ENCODE measurements at places on chromosomes 12 and 14.

DNA sequence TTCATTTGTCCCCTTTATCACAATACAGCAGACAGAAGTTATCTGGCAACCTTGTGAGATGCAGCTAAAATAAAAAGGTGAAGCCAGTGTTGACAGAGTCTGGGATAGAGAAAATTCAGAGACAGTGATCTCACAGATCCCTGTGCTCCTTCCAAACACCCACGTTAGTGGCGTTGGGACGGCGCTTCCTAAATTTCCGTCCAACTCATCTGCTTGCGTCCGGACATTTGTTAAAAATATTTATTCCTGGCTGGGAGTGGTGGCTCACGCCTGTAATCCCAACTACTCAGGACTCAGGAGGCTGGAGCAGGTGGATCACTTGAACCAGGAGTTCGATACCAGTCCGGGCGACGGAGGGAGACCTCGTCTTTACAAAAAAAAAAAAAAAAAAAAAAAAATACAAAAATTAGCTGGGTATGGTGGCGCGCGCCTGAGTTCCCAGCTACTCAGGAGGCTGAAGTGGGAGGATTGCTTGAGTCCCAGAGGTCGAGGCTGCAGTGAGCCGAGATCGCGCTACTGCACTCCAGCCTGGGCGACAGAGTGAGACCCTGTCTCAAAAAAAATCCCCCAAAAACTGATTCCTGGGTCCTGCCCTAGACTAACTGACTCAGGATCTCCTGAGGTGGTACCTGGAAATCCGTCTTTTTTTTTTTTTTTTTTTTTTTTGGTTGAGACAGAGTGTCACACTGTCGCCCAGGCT is 708 bp upstream of the TCTN1 start:
- no peak for DNase-seq

- DNase-seq = no peak
These were observed 15.4 kb downstream of the BEGAIN start for GRCh38 chr14:100571837-100572236.

GRCh38 chr14:105381446-105382342 is 16.6 kb upstream of the TEX22 start:
- no peak for DNase-seq

GRCh38 chr12:49863946-49864797 is 21.3 kb upstream of the BCDIN3D start:
- DNase-seq = no peak

DNA sequence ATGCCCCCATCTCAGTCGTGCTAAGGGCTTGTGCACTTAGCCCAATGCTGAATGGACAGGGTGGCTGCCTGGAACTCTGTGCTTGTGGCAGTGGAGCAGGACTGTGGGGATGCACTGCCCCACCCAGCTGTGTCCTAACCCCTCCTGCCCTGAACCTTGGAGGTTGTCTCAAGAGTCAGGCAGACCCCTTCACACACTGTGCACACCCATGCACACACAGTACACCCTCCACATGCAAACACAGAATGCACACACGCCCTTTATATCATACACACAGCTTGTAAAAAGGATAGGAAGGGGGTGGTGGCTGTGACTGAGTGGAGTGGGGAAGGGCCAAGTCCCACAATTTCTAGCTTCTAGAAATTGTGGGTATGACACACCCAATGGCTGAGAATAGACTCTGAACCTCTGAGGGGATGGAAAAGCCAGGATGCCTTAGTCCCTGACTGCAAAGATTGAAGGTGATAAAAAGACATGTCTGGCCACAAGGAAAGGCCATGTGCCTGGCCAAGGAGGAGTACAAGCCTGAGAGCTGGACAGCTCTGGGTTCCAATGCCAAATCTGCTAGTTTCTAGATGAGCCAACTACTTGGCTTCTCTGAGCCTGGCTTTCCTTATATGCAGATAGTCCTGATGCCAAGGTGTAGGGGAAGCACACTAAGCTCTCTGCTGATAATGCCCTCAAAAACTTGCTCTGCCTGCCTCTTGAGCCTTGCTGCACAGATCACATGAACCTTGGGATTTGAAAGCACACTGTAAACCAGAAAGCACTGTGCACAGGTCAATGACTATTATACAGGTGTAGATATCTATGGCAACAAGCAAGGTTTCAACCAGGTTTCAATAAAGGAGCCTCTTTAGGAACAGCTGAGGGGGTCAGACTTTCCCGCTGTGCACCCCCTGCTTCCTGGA is 8.4 kb downstream of the KRT8 start:
- DNase-seq = no peak

GRCh38 chr14:33592297-33592696 is 358.6 kb downstream of the EGLN3 start:
- DNase-seq = no peak

DNA sequence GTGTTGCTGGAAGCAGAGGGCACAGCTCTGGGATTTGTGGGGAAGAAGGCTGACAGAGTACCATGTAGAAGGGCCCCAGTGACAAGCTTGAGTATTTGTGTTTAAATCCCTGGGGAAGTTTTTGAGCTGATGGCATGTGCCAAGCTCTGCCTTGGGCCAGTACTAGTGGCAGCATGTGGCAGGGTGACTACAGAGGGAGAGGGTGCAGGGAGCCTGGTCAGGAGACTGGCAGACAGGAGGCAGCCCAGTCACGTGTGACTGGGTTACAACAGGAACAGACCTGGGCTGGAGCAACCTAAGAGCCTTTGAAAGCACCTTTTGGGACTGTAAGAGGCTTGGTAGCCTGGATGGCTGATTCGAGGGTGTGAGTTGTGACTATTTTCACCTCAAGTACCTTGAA is 112.1 kb downstream of the TSPAN9 start:
- no peak for DNase-seq

DNA sequence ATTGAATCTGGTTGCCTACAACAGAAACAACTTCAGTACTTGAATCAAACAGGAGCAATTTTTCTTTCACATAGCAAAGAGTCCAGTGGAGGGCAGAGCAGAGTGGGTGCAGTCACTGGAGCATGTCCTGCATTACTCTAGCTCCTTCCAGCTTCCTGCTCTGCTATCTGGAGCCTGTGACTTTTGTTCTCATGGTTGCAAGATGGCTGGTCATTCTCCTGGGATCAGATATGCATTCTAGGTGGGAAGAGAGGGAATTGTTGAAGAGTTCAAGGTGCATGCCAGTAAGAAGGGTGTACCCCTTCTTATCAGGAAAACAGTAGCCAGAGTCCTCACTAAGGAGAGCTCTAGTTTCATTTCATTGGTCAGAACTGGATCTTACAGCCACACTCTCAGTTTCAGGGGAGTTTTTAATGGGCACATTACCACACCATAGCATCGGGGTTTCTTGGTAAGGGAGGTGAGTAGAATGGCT is 8.0 kb downstream of the IFT43 start:
- no peak for DNase-seq

GRCh38 chr14:85313560-85314207 is 216.3 kb upstream of the FLRT2 start:
- DNase-seq = no peak

DNA sequence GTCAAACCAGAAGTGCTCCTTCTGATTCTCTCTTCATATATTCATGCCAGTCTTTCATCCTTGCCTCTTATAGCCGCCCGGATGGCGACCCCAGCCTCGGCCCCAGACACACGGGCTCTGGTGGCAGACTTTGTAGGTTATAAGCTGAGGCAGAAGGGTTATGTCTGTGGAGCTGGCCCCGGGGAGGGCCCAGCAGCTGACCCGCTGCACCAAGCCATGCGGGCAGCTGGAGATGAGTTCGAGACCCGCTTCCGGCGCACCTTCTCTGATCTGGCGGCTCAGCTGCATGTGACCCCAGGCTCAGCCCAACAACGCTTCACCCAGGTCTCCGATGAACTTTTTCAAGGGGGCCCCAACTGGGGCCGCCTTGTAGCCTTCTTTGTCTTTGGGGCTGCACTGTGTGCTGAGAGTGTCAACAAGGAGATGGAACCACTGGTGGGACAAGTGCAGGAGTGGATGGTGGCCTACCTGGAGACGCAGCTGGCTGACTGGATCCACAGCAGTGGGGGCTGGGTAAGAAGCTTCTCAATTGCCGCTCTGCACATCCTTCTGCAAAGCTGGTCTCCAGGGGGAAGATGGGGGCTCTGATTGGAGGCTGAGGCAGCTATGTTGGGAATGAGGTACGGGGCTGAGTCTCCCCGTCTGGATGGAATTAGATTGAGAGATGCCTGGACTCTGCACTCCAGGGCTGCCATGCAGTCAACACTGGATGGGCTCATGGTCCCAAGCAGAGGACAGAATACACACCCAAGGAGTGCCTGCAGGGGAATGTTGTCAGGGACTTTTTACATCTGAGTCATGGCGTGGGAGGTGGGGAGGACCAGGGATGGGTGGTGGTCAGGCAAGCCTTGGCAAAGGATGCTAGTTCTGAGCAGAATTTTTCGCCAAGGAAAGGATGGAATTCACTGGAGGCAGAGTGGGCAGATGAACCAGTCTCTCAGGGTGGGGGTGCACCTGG is 1.3 kb downstream of the BCL2L2 start:
- DNase-seq = no peak

- no peak for DNase-seq
These were observed 467.0 kb downstream of the MDGA2 start for GRCh38 chr14:47208434-47208833.

DNA sequence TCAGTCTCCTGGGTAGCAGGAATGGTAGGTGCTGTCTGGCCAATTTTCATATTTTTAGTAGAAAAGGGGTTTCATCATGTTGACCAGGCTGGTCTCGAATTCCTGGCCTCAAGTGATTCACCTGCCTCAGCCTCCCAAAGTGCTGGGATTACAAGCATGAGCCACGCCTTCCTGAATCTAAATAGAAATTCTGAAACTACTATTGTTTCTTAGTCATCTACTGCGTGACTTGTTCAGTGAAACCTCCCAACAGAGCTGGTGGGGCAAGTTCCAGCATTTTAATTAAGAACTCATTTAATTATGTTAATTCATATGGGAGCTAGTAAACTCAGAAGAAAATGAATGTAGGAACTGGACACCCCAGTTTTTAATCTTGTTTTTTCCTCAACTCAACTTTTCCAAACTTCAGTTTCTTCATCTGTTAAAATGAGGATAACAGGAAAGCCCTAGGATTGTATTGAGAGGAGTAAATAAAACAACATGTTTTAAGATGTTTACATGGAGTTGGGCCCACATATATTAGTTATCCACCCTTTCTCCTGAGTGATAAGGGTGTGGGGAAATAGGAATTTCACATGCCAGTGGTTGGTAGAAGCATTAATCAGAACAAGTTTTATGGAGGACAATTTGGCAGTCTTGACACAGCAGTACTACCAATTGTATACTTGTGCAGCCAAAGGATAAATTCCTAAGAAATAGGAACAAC is 335.8 kb upstream of the E2F7 start:
- DNase-seq = no peak

GRCh38 chr12:21888276-21888863 is 52.9 kb downstream of the ABCC9 start:
- no peak for DNase-seq

DNA sequence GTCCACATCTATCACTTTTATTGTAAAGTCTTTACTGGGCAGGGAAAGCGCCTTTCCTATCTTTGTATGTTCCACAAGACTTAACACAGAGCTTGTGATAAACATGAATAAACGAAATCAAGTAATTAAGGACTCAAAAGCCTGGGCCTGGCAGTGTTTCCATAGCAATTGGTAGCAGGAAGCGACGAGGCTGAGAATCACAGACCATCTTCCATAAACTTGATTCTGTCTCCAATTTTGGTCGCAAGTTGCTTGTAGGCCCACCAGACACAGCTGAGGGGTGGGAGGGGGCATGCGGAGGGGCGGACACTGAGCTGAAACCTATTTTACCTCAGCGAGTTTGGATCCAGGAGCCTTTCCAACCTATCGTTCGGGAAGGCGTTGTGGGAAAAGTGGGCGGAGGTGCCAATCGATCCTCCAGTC is 302 bp downstream of the CCDC38 start:
- no peak for DNase-seq

DNA sequence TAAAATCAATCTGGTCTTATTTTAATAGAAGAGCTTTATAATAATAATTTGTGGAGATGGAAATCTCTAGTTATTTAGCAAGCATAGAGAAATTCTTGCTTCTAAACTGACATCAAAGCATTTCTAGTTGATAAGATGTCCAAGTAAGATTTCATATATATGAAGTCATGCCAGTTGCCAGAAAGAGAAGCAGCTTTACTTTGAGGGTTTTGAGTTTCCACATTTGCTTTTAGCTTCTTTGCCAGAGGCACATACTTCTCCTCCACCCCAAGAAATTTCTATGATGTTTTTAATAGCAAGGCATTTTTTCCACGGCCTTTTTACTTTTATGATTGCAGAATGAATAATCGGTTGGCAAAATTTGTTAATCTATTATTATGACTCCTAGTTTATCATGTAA is 24.2 kb upstream of the YAF2 start:
- no peak for DNase-seq

DNA sequence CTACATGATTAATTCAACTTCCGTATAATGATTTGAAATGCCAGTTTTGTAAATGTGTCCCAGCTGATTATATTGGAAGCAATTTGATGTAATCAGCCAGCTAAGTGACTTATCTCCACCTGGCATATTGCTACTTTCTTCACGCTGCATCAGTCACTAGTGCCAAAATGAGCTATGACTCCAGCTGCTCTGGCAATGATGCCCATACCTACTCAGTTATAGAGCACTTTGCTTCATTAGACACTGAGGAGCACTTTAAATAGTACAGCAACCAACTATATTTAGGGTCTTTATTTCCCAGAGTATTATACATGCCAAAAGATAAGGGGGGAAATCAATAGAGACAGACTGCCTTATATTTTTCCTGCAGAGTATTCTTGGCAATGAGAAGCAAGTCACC is 67.9 kb upstream of the LIN7A start:
- no peak for DNase-seq

- DNase-seq = peak; percentile 41
These were observed 4.5 kb downstream of the HOXC10 start for GRCh38 chr12:53989227-53990113.

DNA sequence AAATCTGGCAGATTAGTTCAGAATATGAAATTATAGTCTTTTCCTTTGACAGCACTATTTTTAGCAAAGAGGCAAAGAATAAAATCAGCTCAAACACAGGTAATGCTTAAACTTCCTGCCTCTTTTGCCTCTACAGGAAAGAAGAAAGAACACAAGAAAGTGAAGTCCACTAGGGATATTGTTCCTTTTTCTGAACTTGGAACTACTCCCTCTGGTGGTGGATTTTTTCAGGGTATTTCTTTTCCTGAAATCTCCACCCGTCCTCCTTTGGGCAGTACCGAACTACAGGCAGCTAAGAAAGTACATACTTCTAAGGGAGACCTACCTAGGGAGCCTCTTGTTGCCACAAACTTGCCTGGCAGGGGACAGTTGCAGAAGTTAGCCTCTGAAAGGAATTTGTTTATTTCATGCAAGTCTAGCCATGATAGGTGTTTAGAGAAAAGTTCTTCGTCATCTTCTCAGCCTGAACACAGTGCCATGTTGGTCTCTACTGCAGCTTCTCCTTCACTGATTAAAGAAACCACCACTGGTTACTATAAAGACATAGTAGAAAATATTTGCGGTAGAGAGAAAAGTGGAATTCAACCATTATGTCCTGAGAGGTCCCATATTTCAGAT is 17.4 kb downstream of the TMPO start:
- peak; percentile 65 for DNase-seq

- no peak for DNase-seq
These were observed 56.1 kb downstream of the DGLUCY start for GRCh38 chr14:91169951-91170350.
